ENCODE measurements at places on chromosomes 3 and 15.

GRCh38 chr3:147318900-147319299 is 87.4 kb downstream of the ZIC4 start:
- no peaks in the 10 kb centered on the region for H3K4me1 ChIP-seq
- H3K4me3 ChIP-seq = no peak overlapping the region
- no peak overlapping the region for H3K27ac ChIP-seq

DNA sequence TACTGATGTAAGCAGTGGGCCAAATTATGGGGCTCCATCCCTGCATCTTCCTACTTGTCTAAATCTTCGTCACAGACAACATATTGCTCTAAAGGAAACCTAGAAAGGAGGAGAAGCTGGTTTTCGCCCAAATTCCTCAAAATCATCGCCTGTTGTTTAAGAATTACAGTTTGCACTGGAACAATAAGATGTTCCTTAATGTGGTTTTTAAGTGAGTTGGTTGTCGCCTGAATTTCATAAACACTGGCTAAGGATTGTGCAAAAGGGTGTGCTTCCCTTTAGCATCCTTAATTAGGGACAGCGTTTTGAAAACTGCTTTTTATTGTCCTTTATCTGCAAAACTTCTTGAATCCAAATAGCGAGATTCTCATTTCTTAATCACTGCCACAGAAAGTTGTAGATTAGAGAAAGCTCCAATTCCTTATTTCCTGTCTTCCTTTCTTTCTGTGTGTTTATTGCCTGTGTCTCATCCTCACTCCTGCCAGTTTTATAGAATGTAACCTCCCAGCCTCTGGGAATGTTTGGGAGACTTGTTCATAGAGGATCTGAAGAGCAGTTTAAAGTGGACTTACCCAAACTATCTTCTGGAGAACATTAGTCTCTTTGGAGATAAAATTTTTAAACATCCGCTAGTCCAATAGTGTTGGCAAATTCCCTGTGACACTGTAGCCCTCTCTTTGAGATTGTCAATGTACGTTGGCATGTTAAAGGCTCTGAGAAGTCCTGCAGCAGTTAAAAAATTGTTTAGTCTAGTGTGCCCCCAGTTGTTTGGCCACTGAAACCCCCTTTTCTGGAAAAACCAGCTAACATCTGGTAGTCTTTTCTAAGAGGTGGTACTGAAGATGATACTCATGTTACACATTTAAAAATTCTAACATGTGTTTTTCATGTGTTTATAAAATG is 50.4 kb downstream of the FLNB start:
- H3K27ac ChIP-seq = no peak overlapping the region
- H3K4me1 ChIP-seq = peaks cover 43% of the 10 kb centered on the region

DNA sequence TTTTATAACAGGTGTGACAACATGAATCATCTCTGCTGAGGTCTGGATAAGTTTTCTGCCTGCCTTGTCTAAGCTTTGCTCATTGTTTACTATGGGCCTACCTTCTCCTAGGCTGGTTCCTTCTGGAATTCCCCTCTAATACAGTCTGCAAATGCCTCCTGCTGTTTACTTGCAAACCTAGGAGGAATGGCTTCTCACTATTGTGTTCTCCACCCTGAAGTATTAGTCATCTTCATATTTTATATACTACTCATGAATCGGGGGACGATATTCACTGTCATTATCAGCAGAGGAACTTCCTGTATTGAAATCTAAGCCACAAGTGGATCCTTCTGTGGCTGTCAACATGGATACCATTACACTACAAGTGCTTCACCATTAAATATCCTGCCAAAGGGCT is 154.8 kb downstream of the PLCL2 start:
- peaks cover 38% of the 10 kb centered on the region for H3K4me1 ChIP-seq
- DNase-seq = no peak
- no peak overlapping the region for H3K27ac ChIP-seq
- H3K27me3 ChIP-seq = no peaks in the 10 kb centered on the region
- H3K4me3 ChIP-seq = no peak overlapping the region
- peaks cover 28% of the 10 kb centered on the region for H3K36me3 ChIP-seq

DNA sequence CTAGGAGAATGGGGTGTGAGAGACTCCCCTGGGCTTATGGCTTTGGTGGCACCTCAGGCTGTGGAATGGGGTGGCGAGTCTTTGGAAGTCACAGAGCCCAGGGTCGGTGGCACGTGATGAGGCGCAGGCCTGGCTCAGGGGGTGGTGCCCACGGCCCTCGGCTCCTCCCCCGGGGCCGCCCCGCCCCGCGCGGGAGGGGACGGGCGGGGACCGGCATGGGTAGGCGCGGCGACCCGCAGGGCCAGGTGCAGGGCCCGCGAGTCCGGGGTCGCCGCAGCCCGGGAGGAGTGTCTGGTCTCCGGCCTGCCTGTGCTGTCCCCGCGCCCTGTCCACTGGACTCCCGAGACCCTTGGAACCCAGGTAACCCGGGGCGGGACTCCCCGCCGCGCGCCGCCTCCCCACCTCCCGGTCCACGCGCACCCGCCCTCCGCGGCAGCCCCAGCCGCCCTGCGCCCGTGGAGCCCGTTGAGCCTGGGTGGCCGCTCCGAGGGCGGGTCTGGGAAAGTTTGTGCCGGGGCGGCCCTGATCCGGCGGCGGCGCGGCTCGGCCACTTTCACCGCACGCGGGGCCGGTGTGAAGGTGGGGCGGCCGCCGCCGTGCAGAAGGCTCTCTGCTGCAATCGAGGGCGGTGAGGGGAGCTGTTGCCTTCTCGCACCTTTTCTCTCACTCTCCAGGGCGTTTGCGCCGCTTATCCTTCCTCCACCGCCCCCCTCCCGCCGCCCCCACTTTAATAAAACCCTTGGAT is at the start of gene PAQR5:
Gene PAQR5 (plus strand): TSS at position 216 of the 745 bp plus-strand sequence. CDS start 61,169 bp downstream, outside the sequence.
- peaks cover 59% of the 10 kb centered on the region for H3K27me3 ChIP-seq
- H3K4me1 ChIP-seq = peaks cover 2% of the 10 kb centered on the region
- DNase-seq = no peak
- H3K4me3 ChIP-seq = peak within 1 kb of the TSS; percentile 44
- no peak within 1 kb of the TSS for H3K27ac ChIP-seq

GRCh38 chr3:61807865-61808276 is 246.5 kb downstream of the PTPRG start:
- H3K27me3 ChIP-seq = no peaks in the 10 kb centered on the region
- no peak overlapping the region for H3K27ac ChIP-seq
- H3K4me1 ChIP-seq = no peaks in the 10 kb centered on the region
- no peaks in the 10 kb centered on the region for H3K36me3 ChIP-seq

DNA sequence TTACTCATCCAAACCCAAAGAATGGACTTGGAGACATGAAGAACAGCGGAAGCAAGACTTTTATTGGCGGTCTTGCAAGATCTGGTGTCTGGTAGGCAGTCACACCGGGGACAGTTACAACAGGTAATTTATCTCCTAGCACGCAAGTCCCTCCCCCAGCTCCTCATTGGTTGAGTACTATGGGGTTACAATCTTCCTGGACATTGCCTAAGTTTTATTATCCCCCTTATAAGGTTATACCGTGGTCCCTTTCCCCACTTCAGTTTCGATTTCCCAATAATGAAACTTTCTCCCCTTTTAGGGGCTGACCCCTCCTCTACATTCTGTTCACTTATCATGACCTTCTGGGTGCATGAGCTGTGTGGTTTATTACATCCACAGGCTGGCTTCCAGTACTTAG is 18.7 kb downstream of the ARL8B start:
- H3K4me3 ChIP-seq = no peak overlapping the region
- no peak for DNase-seq
- H3K4me1 ChIP-seq = peaks cover 86% of the 10 kb centered on the region
- no peak overlapping the region for H3K27ac ChIP-seq
- no peaks in the 10 kb centered on the region for H3K27me3 ChIP-seq

DNA sequence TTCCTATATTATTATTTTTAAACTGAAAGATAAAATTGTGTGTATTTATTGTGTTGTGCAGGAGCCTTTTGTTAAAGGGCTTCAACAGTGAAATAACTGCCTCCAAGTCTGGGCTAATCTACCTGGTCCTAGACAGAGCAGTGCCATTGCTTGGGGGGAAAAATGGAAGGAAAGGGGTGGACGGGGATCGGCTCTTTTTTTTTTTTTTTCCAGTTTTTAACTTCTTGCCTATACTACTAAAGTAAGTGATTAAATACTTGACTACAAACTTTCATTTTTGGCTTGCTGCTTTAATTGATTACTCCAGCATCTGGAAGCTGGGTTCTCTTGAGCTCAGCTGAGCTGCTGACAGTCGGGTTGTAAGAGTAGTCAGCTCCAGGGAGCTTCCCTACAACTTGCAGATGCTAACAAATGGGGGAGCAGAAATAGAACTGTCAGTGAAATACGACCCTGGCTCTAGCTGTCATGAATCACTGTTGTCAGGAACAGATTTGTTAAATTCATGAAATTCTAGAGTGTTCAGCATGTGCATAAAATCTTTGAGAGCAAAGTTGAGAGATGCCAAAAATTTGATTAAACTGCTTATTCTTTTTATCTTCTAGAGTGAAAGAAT is 276.7 kb downstream of the ROBO1 start:
- DNase-seq = no peak
- no peak overlapping the region for H3K4me3 ChIP-seq
- H3K27me3 ChIP-seq = no peaks in the 10 kb centered on the region
- no peak overlapping the region for H3K27ac ChIP-seq

GRCh38 chr3:171333784-171334464 is 126.3 kb downstream of the TNIK start:
- no peak overlapping the region for H3K4me3 ChIP-seq
- peaks cover 8% of the 10 kb centered on the region for H3K36me3 ChIP-seq
- peaks cover 76% of the 10 kb centered on the region for H3K4me1 ChIP-seq
- no peak for DNase-seq

- H3K4me1 ChIP-seq = peaks cover 4% of the 10 kb centered on the region
- H3K27ac ChIP-seq = no peak overlapping the region
Measured at GRCh38 chr3:124685067-124685466, 45.2 kb upstream of the UMPS start.

GRCh38 chr3:117596503-117596902 is 886.9 kb downstream of the TUSC7 start:
- H3K4me3 ChIP-seq = no peak overlapping the region
- no peaks in the 10 kb centered on the region for H3K4me1 ChIP-seq
- no peaks in the 10 kb centered on the region for H3K27me3 ChIP-seq

DNA sequence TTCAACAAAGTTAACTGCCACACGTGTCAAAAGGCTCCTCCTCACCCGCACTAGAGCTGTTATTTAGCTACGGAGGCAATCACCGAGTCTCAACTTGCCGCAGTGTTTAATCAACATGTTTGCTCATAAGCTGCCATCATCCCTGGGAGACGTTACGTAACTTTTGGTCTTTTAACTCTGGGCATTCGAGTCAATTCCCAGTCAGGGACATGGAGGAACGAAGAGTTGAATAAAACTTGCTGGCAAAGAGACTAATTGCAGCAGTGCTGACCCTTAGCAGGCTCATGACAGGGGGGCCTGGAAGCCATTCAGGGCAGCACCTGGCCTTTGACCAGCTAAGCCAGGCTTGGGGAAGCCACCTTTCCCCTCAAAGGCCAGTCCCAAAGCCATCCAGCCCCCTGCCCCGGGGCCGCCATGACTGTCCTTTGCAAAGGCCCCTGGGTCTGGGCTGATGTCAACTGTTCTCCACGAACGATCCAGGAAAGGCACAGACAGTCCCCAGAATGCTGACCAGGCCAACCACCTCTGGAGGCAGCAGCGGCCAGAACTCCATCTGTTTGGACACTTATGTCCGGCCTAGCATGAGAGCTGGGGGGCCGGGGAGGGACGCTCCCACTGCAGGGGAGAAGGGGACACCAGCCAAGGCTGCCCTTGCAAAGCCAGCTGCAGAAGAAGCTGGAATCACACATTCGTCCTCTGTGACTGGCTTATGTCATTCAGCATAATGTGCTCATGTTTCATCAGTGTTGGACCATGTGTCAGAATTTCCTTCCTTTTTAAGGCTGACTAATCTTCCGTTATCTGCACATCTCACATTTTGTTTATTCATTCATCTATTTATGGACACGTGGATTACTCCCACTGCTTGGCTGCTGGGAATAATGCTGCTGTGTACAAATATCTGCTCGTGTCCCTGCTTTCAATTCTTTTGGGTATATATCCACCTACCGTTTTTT is 43.7 kb downstream of the PCSK6 start:
- H3K36me3 ChIP-seq = peaks cover 3% of the 10 kb centered on the region
- H3K27me3 ChIP-seq = peaks cover 7% of the 10 kb centered on the region
- DNase-seq = no peak
- H3K27ac ChIP-seq = no peak overlapping the region
- H3K4me3 ChIP-seq = no peak overlapping the region

GRCh38 chr3:161274691-161275298 is 53.7 kb downstream of the NMD3 start:
- no peak overlapping the region for H3K27ac ChIP-seq
- no peak overlapping the region for H3K4me3 ChIP-seq
- peaks cover 26% of the 10 kb centered on the region for H3K36me3 ChIP-seq

GRCh38 chr3:85726241-85726640 is 767.5 kb downstream of the CADM2 start:
- H3K27ac ChIP-seq = no peak overlapping the region
- no peaks in the 10 kb centered on the region for H3K4me1 ChIP-seq
- DNase-seq = no peak

GRCh38 chr3:150607267-150608065 is 4.3 kb downstream of the SELENOT start:
- peaks cover 44% of the 10 kb centered on the region for H3K36me3 ChIP-seq
- peak overlapping the region; percentile 31 for H3K4me3 ChIP-seq
- H3K27me3 ChIP-seq = peaks cover 4% of the 10 kb centered on the region
- peaks cover 37% of the 10 kb centered on the region for H3K4me1 ChIP-seq

GRCh38 chr3:16102905-16103364 is 71.5 kb upstream of the GALNT15 start:
- H3K27ac ChIP-seq = no peak overlapping the region
- peaks cover 4% of the 10 kb centered on the region for H3K27me3 ChIP-seq
- no peak for DNase-seq
- H3K4me3 ChIP-seq = no peak overlapping the region

GRCh38 chr3:37493485-37494080 is 319.2 kb upstream of the LRRFIP2 start:
- peaks cover 10% of the 10 kb centered on the region for H3K36me3 ChIP-seq
- H3K27ac ChIP-seq = no peak overlapping the region
- H3K27me3 ChIP-seq = peaks cover 22% of the 10 kb centered on the region
- H3K4me3 ChIP-seq = no peak overlapping the region

- H3K27ac ChIP-seq = no peak overlapping the region
- DNase-seq = peak; percentile 52
- H3K27me3 ChIP-seq = peaks cover 7% of the 10 kb centered on the region
- no peaks in the 10 kb centered on the region for H3K36me3 ChIP-seq
- no peak overlapping the region for H3K4me3 ChIP-seq
Measured at GRCh38 chr3:10459954-10460754, 45.2 kb downstream of the ATP2B2 start.

- no peaks in the 10 kb centered on the region for H3K36me3 ChIP-seq
- H3K27me3 ChIP-seq = peaks cover 3% of the 10 kb centered on the region
- H3K4me3 ChIP-seq = no peak overlapping the region
- DNase-seq = no peak
Measured at GRCh38 chr15:77832874-77833273, 200.2 kb upstream of the LINGO1 start.

DNA sequence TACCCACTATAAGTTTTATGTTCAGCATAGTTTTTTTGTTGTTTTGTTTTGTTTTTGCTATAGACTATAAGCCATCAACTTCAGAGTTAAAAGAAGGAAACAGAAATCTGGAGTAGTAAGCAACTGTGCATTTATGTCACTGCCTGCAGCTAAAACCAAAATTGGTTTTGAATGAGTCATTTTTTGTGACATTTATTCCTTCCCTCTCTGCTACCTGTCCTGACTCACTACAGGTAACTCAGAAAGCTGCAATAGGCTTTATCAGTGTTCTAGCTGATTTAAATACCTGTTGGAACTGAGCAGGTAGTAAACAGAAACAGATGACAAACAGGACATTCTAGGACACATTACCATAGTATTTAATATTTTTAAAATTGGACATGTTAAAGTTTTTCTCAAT is 393.3 kb upstream of the WNT5A start:
- no peaks in the 10 kb centered on the region for H3K36me3 ChIP-seq
- no peaks in the 10 kb centered on the region for H3K4me1 ChIP-seq
- no peak for DNase-seq

GRCh38 chr15:63763476-63764123 is 70.1 kb downstream of the HERC1 start:
- peak overlapping the region; percentile 64 for H3K27ac ChIP-seq
- H3K27me3 ChIP-seq = no peaks in the 10 kb centered on the region
- DNase-seq = no peak
